ENCODE measurements at places on chromosomes 5 and 9.

GRCh38 chr5:11724940-11725339 is 179.3 kb downstream of the CTNND2 start:
- DNase-seq = no peak

- DNase-seq = no peak
Measured at GRCh38 chr9:28661853-28662252, 1088.6 kb upstream of the C9orf72 start.

DNA sequence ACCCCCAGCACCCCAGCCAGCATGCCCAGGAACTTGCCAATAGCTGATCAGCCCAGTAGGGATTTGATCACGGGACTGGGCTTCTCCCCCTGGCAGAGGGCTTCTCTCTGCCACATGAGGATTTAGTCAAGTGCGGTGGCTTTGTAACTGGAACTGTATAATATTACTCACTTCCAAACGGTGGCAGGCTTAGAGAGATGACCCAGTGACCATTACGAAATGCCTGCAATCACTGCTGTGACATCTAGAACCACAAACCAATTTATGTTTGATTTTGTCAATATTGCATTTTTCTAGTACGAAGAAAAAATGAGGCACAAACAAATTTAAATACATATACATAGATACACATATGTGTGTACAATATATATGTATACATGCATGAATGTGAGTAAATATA is 192.1 kb downstream of the ERCC6L2 start:
- no peak for DNase-seq

DNA sequence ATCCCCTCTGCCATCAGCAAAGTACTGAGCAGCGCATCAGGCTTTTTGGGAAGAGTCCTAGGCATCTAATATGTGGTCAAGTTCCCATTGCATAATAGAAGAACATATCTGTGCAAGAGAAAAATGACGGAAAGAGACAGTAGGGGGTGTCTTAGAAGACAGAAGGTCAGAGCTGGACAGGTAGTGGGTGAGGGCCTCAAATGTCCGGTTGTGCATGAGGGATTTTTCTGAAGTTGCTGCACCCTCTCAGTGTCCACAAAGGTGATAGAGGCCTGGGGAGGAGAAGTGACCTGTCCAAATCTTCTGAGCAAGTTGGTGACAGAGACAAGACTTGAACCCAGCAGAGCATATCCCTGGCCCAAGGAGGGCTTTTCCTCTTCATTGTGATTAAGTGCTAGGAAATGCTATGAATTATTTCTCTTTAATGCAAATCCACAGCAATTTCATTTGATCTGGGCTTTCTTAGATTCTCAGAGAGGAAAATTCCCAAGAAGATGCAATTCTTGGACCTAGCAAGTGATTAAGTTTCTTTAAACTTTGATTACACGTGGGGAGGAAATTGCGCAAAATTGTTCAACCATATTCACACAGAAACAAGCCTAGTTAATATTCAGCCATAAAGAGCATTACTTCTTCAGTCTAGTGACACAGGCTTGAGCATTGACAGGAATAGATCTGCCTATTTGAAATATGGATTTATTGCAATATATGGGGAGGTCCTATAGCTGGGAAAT is at the start of gene OR2S2:
TSS of gene OR2S2 (minus strand) at position 51 of the 734 bp plus-strand sequence. CDS start 56 bp downstream, outside the sequence.
- DNase-seq = no peak

DNA sequence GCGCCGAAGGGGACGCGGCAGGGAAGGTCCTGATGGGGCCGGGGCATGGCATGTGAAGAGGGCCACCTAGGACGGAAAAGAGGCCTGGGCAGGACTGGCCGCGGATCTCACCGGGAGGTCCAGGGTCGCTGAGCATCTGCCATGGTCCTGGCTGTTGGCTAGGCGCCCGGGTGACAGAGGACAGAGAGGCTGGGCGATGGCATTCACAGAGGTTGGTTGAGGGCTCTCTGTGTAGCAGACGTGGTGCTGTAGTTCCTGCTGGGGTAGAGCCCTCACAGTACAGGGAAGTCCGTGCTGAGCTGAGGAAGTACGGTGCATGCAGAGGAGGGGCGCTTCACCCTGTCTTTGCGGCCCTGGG is 427 bp downstream of the PCYOX1L start:
- DNase-seq = peak; percentile 29

Data from GM23338 (cell line).